ENCODE measurements at places on chromosomes 6 and 20.
A peak's percentile ranks its signal among the peaks of the same experiment; 100 is the strongest.

DNA sequence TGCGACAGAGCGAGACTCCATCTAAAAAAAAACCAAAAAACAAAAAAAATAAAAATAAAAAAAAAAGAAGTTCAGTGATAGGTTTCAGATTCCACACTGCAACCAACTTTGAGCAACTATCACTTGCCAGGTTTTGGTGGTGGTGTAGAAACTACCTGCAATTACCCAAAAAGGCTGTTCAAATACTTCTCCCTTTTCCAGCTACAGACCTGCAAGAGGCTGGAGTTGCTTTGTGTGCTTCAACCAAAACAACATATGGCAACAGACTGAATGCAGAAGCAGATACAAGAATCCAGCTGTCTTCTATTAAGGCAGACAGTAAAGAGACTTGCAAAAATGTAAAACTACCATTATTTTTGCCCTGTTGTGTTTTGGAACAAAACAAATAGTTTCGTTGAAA is 9.3 kb upstream of the BCAS1 start:
- no peak for DNase-seq

DNA sequence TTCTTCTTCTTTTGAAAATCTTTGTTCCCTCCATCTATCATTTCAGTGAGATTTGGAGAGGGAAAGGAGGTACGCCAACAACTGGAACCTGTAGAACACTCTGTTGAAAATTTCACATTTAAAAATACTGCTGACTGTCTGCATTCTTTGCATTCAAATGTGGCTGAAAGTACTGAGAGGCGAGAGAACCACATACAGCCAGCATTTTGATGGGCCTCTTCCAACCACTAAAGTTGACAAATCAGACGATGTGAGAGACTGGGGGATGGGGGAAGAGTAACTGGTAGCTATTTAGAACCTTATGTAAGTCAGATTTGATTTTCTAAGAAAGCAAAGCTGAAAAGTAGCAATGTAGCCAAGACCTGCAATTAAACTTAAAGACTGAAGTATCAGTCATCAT is 77.5 kb downstream of the FKBP5 start:
- DNase-seq = peak; percentile 90

DNA sequence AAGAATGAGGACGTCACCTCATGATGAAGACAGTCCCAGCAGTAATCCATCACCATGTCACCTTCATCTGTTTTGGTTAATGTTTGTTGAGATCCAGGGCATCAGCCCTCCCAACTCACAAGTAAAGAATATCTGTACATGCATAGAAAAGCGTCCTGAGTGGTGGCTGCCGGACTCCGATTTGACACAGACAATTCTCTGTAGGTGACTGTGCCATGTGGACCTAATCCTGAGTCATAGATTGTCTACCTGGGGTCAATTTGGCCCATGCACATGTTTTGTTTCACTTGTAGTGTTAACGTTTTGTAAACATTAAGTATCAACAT is 168.4 kb upstream of the UST start:
- no peak for DNase-seq

DNA sequence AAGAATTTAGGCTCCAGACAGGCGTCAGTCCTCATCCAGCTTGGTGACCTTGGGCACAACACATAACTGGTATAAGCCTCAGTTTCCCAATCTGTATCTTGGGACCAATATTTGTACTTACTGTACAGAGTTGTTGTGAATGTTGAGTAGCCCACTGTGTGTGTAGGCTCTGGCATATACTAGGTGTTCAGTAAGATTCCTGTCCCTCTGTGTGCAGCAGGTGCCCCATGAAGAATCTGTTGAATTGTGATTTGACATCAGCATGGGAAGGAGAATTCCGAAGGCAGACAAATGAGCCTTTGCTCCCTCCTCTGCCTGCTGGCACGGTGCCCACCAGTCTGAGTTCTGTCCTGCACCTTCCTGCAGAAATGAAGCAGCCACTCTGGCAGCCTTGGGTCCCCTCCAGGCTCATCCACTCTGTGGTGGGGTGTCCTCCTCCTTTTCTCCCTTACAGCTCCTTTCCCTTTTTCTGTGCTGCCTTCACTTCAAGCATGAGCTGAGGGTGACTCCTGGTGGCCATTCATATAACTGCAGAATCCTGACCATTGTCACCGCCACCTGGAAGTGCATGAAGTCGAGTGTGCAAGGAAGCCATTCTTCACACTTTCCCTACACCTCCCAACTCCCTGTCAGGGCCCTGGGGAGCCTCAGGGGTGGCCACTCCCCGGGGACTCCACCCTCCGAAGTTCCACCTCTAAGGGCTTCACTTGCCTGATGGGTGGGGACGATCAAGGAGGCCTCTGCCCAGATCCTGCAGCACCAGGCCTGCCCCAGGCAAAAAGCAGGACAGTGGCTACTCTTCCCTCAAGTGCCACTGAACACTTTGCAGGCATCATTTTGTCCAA is 48.2 kb downstream of the MRPL14 start:
- DNase-seq = peak; percentile 75

DNA sequence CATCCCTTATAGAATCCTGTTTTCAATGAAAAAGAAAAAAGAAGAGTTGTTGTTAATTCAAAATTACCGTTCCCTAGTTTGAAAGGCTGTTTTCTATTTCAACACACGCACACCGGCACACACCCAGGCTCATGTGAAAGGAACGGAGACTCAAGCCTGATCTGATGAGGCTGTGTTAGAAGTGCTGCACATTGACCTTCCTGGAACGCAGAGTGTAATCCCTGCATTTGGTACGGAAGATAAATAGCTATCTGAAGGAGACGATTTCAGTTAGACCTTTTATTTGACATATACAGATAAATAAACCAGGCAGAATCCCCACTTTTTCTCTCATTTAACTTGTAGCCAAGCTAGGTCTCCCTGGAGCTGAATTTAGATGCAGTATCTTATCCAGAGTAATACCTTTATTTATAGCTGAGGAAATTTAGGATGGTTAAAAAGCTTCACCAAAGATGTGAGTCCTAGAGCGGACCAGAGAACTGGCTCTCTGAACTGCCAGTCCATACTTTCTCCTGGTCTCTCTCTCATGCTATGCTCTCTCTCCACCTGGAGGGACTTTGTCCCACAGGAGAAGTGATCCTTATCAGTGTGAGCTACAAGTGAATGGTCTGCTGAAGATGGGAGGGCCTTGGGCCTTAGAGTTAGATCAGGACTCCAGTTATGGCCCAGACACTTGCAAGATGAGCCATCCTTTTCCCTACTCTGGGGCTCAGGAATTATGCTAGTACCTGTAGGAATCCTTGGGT is 30.6 kb downstream of the MAP3K4 start:
- DNase-seq = no peak

DNA sequence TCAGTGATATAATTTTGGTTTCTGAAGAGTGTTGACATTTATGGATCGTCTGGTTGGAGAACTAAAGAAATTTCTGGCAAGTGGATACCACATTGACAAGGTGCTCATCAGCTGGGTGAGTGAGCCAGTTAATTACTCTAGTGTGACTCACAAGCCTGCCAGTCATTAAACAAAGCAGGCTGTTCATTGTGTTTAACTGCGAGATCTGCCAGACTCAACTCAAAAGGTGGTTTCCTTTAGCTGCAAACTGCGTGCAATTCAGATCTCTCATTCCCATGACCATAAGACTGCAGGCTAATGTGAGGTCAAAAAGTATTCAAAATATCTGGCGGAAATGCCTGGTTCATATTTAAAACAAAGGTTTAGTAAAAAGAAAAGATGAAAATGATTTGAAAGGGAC is 32.5 kb upstream of the IYD start:
- peak; percentile 71 for DNase-seq

GRCh38 chr20:63961664-63962425 is 5.6 kb upstream of the UCKL1 start:
- DNase-seq = no peak

DNA sequence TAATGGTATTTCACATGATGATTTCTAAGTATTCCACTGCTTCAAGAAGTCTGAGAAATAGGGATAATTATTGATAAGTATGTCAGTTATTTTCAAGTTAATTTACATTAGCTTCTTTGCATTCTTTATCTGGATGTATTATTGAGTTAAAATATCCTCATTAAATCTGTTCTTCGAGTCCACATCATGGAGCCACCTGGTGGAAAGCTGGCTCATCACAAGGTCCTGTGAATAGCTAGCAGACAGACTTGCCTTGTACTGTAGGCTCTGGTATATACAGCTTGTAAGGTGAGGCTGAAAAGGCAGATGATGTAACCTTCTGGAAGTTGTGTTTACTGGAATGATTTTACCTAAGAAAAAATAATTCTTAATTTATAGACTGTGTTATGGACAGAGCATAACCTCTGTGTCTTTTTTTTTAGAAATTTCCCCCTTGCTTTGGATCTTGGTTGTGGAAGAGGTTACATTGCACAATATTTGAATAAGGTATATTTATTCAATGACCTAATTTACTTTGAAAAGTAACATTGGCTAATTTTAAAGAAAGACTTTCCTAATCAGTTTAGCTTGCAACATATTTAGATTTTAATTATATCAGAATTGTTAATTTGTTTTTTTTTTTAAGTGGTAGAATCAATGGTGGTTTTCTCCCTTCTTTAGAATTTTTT is 3.5 kb downstream of the NDUFAF5 start:
- peak; percentile 58 for DNase-seq

GRCh38 chr6:7121700-7122241 is 14.0 kb downstream of the RREB1 start:
- DNase-seq = no peak

DNA sequence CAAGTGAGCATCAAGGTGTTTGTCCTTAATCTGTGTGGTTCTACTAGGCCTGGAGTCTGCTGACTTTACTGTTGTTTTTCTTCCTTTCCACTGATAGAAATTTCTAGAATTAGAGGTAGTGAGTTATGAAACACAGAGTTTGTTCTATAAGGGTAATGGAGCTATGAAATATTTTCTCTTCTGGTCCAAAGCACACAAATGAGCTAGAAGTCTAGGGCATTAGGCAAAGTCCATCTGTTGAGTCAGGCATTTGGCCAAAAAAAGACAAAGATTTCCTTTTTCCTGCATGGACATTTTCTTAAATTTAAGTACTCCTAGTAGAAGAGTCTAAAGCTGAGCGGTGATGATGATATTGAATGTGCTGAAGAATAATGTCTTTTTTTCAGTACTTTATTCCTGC is 174.3 kb upstream of the STXBP5 start:
- no peak for DNase-seq

- peak; percentile 54 for DNase-seq
These were observed 30.1 kb downstream of the RIMS4 start for GRCh38 chr20:44780226-44780625.

- DNase-seq = no peak
These were observed 129.7 kb upstream of the HMGCLL1 start for GRCh38 chr6:55708711-55709110.

DNA sequence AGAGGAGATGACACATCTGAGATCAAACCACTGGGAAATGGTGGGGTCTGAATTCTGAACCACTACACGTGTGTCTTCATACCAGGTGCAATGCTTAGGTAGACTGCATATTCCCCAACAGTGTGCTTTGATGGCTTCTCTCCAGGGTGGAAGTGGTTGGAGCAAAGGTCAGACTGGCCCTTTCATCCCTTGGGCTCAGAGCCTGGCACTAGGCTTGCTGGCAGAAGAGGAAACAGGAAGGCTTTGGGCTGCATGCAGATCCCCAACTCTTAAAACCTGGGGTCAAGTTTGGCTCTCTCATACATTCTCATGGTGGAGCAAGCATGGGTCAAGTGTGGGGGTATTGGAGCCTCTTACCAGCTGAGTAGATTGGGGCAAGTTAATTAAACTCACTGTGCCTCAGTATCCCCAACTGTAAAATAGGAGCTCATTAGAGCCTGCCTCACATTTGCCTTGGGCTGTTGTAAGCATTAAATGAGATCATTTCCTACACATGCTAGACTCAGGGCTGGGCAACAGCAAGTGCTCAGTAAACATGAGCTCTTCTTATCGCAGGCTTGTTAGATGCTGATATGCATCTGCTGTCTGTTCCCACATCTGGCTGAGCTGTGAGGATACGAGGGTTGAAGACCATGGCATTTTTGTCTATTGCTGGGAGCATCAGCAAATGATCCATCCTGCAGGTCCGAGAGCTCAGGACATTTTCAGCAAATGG is 51.6 kb upstream of the FAM83D start:
- no peak for DNase-seq

- DNase-seq = no peak
These were observed 318.4 kb upstream of the MOCS1 start for GRCh38 chr6:40252531-40253258.

DNA sequence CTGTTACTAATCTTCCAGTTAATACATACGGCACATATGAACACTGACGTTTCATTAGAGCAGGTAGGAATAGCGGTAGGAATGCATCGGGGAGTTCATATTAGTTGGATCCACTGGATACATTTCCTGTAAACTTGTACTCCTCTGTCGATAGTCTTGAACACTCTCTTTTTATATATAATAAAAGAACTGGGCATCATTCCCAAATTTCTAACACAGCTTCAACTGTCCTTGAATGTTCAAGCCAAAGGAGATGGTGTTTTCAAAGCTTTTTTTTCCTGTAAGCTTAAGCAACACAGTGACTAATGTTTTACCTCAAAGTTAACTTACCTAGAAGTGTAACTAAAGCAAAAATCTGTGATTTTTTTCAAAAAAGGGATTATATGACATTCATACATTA is 195.3 kb downstream of the UTRN start:
- peak; percentile 22 for DNase-seq

DNA sequence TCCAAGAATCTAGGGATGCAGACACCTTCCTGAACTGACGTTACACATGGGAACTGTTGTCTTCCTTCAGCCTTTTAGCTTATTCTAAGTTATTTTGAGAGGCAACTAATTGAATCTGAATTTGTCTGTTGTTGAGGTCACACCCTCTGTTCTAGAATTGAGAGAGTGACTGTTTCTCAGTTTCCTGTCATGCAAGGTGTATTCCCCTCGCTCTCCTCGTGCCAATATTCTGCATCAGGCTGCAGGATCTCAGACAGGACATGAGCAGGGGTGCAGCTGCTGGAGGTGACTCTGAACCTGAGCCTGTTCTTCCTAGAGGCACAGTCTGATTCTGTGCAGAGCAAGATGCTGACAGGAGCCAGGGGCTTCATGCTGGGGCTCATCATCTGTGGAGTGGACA is 52.5 kb downstream of the HLA-DPB1 start:
- DNase-seq = no peak

GRCh38 chr6:80501636-80502035 is 395.2 kb downstream of the BCKDHB start:
- DNase-seq = no peak

DNA sequence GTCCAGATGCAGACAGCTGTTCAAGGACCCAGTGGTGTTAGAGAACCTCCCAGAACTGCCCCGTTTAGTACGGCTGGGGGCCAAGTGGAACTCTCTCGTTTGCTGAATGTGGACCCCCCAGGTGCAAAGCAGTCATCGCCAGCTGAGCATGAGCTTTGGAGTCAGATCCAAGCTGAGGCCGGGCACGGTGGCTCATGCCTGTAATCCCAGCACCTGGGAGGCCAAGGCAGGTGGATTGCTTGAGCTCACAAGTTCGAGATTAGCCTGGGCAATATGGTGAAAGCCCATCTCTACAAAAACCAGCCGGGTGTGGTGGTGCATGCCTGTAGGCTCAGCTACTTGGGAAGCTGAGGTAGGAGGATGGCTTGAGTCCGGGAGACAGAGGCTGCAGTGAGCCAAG is 29.7 kb downstream of the FOXC1 start:
- no peak for DNase-seq

GRCh38 chr6:142322504-142323198 is 20.8 kb downstream of the ADGRG6 start:
- DNase-seq = no peak

GRCh38 chr6:157724138-157724820 is 98.8 kb upstream of the SNX9 start:
- peak; percentile 53 for DNase-seq

GRCh38 chr6:156873654-156874380 is 96.6 kb downstream of the ARID1B start:
- no peak for DNase-seq

GRCh38 chr6:25971187-25971821 is 8.7 kb downstream of the TRIM38 start:
- DNase-seq = peak; percentile 90

GRCh38 chr20:25007491-25008305 is 15.1 kb upstream of the APMAP start:
- DNase-seq = no peak

Measured in fibroblast of upper back skin (primary cell).